ENCODE measurements at places on chromosomes 4 and X.

GRCh38 chr4:110372485-110372884 is 103.5 kb upstream of the ENPEP start:
- DNase-seq, result no peak

DNA sequence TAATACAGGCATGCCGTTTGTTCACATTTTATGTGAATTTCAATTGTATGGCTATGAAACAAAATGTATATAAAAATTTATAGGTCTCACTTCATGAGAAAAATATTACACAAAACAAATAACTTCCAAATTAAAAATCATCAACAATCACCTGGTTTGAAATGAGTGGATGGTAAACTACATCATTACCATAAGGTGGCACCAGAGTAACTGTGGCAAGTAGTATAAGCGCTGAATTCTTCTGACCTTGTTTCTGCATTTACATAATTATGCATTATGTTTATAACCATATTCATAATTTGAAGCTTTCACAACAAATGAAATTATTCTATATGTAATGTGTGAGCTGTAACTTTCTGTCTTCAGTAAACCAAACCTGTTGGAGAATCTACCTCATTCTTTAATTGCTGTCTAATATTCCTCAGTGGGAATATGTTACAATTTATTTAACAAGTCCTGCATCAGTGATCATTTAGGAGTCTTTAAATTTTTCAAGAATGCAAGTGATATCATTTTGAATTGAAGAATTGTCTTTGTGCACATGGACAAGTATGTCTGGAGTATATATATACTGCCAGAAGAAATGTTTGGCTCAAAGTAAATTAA is 55.2 kb downstream of the MMRN1 start:
- DNase-seq, result no peak

- DNase-seq, result no peak
Measured at GRCh38 chrX:150731795-150732194, 38.6 kb downstream of the MTMR1 start.

DNA sequence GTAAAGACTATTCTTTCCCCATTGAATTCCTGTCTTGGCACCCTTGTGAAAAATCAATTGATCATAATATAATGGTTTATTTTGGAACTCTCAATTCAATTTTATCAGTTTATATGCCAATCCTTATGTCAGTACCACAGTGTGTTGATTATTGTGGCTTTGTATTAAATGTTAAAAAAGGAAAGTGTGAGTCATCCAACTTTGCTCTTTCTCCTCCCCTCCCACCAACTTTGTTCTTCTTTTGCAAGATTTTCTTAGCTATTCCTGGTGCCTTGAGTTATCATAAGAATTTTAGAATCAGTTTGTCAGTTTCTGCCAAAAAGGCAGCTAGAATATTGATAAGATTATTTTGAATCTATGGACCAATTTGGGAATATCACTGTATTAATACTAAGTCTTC is 11.2 kb upstream of the RNF175 start:
- no peak for DNase-seq

- no peak for DNase-seq
Measured at GRCh38 chrX:12906046-12906761, at the start of gene TLR8. Gene TLR8, plus strand, starts transcription at chrX:12906620. Its CDS starts 87 bp downstream, at chrX:12906707.

- no peak for DNase-seq
Measured at GRCh38 chrX:30751497-30751896, 98.3 kb downstream of the GK start.

DNA sequence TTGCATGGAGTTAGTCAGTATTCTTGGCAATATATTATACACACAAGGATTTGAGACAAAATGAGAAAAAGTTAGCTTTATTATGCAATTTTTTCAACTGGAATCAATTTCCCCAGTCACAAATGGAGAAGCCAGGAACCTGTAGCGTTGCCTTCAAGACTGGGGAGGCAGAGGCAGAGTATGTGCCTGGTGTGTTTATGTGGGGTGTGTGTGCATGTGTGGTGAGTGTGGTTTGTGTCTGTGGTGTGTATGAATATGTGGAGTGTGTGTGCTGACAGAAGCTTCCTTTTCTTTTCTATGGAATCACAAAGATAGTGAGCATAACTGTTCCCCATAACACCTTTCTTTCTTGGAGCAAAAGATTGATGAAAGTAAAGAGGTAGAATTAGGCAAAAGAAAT is 37.0 kb downstream of the TNIP3 start:
- DNase-seq, result no peak

DNA sequence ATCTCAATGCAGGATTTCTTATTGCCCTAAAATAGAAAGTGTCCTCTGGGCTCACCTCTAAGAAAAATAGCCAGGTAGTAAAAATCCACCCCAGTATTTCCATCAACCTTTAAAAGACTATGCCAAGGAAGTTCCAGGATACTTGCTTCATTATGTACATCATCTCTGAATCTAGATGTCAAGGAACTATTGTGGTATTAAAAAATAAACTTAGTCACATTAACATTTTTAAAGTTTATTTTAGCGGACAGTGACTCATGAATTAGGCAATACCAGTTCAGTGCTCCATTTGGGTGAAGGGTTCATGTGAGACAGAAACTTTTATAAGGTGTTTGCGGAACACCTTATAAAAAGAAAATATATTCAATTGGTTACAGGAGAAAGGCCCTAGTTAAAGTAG is 209.2 kb downstream of the ADAM29 start:
- DNase-seq, result no peak

DNA sequence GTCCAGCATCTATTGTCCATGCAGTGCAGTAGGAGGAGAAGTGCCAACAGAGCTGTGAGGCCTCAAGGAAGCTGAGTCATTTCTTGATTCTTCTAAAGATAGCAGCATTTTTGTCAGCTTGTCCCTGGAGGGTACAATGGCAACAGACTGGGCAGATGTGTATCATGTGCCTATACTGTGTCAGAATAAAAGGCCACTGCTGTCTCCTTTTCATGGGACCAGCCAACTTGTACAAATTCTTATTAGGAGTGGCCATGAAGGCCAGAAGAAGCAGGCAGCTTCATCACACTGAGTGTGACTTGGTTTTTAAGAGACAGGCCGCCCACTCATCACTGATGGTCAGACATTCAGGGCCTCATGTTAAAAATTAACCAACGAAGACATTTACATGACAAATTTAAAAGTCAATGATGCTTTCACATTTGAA is 185.0 kb upstream of the FAM241A start:
- DNase-seq, result no peak

DNA sequence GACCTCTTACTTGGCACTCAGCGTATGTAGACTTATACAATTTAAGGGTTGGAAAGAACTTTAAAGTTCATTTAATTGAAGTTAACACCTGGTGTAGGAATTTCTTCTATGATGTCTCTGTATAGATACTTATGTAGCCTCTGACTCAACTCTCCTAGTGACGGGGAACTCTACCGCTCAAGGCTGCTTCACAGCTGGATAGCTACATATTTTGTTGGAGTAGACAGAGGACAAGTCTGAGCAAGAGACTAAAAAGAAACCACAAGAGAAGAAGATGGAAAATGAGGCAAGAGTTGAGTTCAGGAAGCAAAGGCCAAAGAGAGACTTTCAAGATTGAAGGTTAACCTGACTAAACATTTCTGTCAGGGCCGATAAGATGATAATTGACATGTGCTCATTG is 52.6 kb downstream of the GPR50 start:
- DNase-seq, result no peak

DNA sequence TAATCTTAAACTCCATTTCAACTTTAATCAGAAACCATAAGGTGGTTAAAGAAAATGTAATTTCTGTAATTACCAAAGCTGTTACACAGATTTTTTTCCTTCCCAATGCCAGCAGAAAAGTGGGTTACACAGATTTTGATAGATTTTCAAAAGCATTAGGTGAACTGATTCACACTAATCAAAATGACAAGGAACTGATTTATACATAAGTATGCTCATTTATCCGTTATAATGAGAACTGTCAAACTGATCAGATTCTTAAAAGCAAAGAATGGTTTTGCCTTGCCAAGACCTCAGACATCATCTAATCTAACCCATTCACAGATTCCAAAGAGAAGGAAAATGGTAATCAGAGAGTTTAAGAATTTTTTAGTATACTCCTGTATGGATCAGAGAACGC is 5.2 kb downstream of the UGDH start:
- DNase-seq, result no peak

GRCh38 chr4:186765138-186765537 is 41.5 kb upstream of the FAT1 start:
- no peak for DNase-seq

GRCh38 chr4:125388613-125389012 is 73.9 kb downstream of the FAT4 start:
- DNase-seq, result no peak

DNA sequence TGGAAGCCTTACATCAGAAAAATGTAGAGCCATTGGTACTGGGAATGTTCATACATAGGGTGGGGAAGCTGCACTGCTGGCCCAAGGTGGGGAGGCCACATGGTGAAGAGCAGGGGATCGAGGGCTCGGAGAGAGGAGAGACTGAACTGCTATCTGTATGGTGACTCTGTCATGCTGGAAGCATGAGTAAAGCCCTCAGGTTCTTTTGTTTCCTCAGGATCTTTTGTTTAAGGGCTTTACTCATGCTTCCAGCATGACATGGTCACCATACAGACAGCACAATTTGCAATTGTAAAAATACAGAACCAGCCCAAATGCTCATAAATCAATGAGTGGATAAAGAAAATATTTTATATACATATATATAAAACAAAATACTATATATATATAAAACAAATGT is 78.4 kb downstream of the KLF8 start:
- DNase-seq, result no peak

DNA sequence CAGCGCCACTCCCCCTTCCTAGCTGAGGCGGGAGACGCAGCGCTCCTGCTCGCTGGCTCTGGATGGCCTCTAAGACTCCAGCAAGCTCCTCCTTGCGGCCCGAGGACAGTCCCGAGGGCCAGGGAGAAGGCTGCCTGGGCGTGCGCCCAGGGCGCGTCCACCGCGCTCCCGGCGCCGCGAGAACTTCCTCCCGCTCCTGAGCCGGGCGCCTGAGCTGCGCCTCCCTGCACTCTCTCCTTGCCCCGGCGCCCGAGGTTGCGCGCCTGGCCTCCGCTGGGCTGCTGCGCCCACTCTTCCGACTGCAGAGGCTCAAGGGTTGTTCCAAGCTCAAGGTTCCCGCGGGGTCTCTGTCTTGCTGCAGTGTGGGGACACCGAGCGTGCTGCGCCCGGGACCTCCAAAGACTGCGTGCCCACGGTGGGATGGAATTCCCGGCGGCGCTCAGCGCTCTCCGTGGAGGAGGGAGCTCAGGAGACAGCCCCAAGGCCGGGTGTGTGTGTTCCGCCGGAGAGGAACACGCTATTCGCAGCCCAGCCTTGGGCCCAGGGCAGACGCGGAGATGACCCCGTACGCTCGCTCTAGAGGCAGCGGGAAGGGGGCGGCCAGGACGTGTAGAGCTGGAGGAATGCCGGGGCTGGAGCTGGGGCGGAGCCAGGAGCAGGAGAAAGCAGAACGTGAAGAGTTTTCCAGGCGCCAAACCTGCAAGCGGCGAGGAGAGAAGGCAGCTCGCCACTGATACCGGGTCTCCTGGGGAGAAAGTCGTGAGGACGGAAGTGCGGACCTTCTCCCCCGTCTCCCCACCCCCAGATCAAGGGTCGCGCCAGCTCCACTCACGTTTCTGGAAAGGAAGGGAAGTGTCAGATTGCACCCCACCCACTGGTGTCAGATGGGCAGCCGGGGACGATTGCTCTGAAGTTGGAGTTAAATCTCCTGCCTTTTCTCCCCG is at the start of gene ARHGAP6:
Gene ARHGAP6 (minus strand): TSS at position 753 of the 944 bp plus-strand sequence. CDS start 1,092 bp downstream, outside the sequence.
- DNase-seq, result no peak

- peak; percentile 73 for DNase-seq
Measured at GRCh38 chr4:152309418-152309817, 226.5 kb downstream of the FBXW7 start.

GRCh38 chrX:76029385-76029784 is 143.5 kb upstream of the PBDC1 start:
- DNase-seq, result no peak

- DNase-seq, result no peak
Measured at GRCh38 chrX:65976161-65976560, 63.7 kb downstream of the VSIG4 start.

Data from NCI-H2081 treated with DMSO at 0.1 percent for 48 hours (cell line).